ENCODE measurements at places on chromosomes 4 and X.

- DNase-seq, result no peak
These were observed 370.2 kb upstream of the SPANXN4 start for GRCh38 chrX:142655507-142655906.

GRCh38 chr4:125191232-125191631, 123.5 kb upstream of the FAT4 start:
- no peak for DNase-seq

DNA sequence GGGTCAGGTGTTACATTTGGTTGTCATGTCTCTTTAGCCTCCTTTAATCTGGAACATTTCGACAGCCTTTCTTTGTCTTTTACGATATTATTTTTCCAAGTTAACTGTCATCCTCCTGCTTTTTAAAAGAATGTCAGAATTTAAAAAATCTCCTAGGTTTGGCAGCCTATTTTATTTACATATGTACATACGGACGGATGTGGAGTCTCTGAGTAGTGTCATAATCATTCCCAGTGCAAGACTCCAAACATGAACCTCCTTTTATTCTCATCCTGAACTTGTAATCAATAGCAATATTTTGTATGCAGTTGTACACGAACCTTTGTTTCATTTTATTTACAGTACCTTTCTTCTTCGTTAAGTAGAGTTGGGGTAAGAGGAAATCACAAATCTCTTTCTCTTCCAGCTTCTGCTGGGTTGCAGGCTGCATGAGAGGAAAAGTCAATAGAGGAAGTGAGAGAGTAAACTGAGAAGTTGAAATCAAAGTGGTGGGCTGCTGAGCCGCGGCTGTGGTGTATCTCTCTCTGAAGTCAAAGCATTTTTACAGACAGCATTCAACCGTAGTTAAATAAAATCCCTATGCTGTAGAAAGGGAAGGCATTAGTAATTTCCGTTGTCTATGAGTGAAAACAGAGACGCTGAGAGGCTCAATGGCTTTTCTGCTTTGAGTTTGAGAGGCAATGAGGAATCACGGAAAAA, 53.9 kb upstream of the RPS6KA3 start:
- DNase-seq, result no peak

- no peak for DNase-seq
These were observed 35.8 kb upstream of the TADA2B start for GRCh38 chr4:7007142-7007907.

GRCh38 chr4:107916623-107917022, 14.7 kb upstream of the CYP2U1 start:
- DNase-seq, result no peak

GRCh38 chr4:89836031-89836745, 773 bp downstream of the SNCA start:
- no peak for DNase-seq

GRCh38 chrX:132909643-132910042, 48.8 kb downstream of the HS6ST2 start:
- no peak for DNase-seq

GRCh38 chrX:152917656-152918579, 20.1 kb downstream of the ZNF185 start:
- no peak for DNase-seq

DNA sequence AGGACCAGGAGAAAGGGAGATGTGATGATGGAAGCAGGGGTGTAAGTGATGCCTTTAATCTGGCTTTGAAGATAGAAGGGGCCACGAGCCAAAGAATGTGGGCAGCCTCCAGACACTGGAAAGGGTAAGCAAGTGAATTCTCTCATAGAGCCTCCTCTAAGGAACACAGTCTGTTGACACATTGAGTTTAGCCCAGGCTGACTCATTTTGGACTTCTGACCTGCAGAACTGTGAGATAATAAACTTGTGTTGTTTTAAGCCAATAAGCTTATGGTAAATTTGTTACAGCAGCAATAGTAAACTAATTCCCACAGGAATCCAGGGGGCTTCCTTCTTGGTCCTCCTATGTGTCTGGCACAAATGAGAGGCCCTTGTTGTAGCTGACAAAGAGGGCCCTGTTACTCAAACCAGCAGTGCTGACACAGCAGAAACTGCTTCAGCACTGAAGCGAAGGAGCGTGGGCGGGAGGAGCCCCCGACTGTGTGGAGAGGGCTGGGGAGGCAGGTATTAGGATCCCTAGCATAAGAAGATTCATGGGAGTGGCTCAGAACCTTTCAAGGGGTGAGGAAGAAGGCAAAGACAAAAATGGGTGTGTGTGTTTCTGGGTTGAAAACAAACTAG, 268.7 kb downstream of the NR3C2 start:
- DNase-seq, result no peak

Data from suprapubic skin (tissue), 4 donors.